Cardiac muscle cell (in vitro differentiated cells and primary cell): ENCODE measurements at places on chromosomes 7 and 10.

DNA sequence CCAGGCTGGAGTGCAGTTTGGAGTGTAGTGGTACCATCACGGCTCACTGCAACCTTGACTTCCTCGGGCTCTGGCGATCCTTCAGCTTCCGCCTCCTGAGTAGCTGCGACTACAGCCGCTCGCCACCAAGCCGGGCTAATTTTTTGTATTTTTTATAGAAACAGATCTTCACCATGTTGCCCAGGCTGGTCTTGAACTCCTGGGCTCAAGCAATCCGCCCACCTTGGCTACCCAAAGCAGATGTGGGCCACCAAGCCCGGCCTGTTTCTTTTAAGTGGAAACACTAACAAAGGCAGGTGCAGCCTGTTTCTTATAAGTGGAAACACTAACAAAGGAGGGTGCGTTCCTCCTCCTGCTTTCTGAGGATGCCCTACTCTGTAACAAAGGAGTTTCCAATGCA, 18.2 kb downstream of the PRF1 start:
- no peak for DNase-seq

DNA sequence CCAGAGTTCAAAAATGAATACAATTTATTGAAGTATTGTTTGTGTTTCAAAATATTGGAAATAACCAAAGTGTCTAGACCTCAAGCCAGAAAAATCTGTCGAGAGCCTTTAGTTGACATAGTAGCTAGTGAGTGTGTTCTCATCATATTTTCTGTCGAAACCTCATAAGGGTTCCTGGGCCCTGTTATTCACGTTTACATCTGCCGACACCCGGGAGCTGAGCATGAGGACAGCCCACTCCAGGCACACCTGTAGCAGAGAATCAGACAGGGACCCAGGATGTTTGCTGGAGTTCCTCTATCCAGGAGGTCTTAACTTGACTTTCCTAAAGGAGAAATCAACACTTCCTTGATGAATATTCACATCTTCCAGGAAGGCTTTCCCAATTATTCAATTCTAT, 72.1 kb upstream of the FGL2 start:
- DNase-seq, result no peak

DNA sequence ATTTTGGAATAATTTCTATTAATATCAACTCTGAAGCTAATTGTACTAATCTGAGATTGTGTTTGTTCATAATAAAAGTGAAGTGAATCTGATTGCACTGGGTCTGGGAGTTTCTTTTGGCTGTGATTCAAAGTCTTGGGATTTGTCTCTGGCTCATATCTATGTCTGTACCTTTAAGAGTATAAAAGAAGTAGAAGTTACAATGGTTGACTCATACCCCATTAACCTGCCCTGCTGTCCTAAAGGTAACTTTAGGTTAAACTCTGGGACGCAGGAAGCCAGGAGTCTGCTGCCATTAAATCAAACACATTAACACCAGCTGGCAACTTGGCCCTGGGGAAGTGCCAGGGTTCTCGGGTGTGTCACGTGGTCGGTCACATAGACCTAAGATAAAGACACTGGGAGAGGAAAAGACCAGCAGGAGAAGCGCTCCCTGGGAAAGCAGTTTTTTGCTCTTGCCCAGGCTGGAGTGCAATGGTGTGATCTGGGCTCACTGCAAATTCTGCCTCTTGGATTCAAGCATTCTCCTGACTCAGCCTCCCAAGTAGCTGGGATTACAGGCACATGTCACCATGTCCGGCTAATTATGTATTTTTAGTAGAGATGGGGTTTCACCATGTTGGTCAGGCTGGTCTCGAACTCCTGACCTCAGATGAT, 17.8 kb downstream of the SCD start:
- peak; percentile 45 for DNase-seq

DNA sequence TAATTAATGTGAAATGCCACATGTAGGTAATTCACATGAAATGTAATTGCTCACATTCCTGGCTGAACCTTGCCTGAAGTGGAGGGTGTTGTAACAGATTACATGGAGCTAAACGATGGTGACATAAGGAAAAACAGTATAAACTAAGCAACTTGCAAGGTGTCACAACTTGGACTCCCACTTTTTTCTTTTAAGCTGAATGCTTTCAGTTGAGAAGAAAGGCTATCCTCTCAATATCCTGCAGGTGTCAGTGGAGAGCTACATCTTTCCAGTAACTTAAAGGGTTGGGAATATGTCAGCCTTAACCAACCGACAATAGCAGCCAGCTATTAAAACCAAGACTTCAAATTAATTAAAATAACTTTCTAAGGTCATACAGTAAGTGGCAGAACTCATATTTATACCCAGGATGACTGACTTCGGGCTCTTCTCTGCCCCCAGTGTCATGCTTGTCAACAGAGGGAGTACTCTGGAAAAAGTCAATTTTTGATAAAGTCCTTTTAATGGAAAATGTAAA, 33.7 kb downstream of the NRBF2 start:
- peak; percentile 90 for DNase-seq

GRCh38 chr10:1607466-1607865, 129.9 kb downstream of the ADARB2 start:
- no peak for DNase-seq

GRCh38 chr10:104074505-104074904, 11.2 kb downstream of the COL17A1 start:
- no peak for DNase-seq

DNA sequence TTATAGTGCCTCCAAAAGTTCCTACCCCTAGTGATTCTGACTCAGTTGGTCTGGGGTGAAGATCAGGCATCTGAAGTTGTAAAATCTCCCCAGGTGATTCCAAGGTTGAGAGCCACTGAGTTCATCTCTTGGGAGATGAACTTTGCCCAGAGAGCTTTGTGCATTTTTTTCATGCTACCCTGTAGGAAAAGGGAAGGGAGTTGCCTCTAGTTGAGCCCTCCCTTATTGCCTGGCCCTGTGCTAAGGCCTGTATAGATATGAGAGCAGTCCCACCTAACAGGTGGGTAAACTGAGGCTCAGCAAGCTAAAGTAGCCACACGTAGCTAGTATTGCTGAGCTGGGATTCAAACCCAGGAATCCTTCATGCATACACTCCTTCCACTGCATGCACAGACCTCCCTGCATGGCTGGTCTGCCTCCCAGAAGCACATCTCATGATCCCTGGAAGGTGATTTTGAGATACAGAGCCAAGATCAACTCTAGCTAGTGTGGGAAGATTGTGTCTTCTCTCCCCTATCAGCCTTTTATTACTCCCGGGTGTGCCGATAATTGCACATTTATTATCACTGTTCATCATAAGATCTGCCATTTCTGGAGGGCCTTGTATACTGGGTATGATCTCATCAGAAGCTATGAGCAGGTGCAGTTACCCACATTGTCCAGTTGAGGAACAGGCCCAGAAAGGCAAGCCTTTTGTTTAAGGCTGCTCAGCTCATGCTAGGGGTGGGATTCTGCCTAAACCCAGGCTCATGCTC, 47.0 kb downstream of the TBATA start:
- DNase-seq, result no peak
